ENCODE measurements at places on chromosomes 7 and 10. TPM values are rescaled to one million over a fixed set of nuclear protein-coding genes. Genes with fewer than 3 reads are reported as not detected.
A peak's percentile ranks its signal among the peaks of the same experiment; 100 is the strongest.

DNA sequence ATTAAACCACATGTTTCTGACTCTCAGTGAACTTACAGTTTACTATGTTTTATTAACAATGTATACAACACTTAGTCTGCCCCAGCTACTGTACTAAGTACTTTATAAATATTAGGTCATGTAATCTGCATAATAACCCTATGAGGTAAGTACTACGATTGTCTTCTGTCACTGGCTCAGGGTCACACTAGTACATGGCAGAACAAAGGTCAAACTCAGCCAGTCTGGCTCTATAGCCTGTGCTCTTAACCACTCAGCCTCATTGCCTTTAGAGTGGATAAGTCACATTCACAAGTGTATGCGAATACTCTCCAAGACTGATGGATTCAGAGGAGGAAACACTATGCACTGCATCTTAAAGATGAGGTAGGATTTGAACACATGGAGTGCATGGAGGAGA lies 252.3 kb downstream of the KCNMA1 start:
- DNase-seq: no peak

DNA sequence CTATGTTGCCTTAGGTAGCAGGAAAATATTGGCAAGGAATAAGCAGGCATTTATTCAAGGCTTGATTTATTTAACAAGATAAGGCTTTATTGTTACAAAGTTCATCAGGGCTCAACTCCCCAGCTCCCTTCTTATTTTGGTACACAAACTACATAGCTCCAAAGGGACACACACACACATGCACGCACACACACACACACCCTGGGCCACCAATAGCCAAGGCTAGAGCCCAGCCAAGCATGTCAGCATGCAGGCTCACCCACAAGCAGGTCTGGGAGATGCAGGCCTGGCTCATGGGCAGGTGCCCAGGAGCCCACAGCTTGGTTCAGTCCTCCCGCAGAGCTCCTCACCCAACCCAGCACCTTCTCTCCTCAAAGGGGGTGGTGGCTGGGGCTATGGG lies 23.4 kb downstream of the LEP start:
- peak; percentile 72 for DNase-seq

The ACTR3C gene
- polyA plus RNA-seq: 3.1 TPM

- DNase-seq: no peak
These were observed 4.2 kb downstream of the STK32C start for GRCh38 chr10:132303361-132304115.

The PNLIPRP3 gene
- not detected for polyA plus RNA-seq

The DENND2A gene
- 11.5 TPM for polyA plus RNA-seq

- no peak for DNase-seq
These were observed 371.9 kb downstream of the BMPER start for GRCh38 chr7:34277016-34277802.

- no peak for DNase-seq
These were observed 55.2 kb upstream of the FRMD4A start for GRCh38 chr10:14385596-14386593.

GRCh38 chr7:5443678-5444077 lies 20.0 kb upstream of the TNRC18 start:
- no peak for DNase-seq

DNA sequence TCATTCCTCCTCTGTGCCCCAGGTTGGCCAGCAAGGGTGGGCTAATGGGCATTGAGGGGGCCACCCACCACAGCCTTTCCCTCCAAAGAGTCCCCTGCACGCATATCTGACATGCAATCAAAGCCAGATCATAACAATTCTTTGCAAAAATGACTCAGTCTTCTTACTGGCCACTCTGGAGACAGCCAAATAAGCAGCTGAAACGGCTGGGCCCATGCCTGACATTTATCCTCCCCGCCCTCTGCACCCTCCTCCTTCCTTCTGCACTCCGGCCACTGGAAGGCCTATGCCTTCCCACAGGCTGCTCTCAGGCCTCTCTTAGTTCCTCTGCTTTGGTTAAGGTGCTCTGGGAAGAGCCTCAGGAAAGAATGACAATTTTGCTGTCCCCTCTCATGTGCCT lies 29.2 kb upstream of the NPFFR1 start:
- peak; percentile 34 for DNase-seq

- DNase-seq: no peak
These were observed 64.8 kb downstream of the AKR1B1 start for GRCh38 chr7:134394056-134394455.

The C10orf67 gene
- 0.31 TPM for polyA plus RNA-seq
